Gastroesophageal sphincter (tissue), 4 donors: ENCODE measurements at places on chromosomes 3 and 15.

GRCh38 chr3:27176256-27176655, 192.9 kb downstream of the NEK10 start:
- ATAC-seq: no peak
- H3K4me3 ChIP-seq: no peak overlapping the region
- no peaks in the 10 kb centered on the region for H3K36me3 ChIP-seq
- no peaks in the 10 kb centered on the region for H3K27me3 ChIP-seq
- no peak overlapping the region for H3K27ac ChIP-seq

- no peaks in the 10 kb centered on the region for H3K4me1 ChIP-seq
- H3K27ac ChIP-seq: no peak overlapping the region
- H3K27me3 ChIP-seq: no peaks in the 10 kb centered on the region
Measured at GRCh38 chr3:79994397-79994796, 226.6 kb upstream of the ROBO1 start.

DNA sequence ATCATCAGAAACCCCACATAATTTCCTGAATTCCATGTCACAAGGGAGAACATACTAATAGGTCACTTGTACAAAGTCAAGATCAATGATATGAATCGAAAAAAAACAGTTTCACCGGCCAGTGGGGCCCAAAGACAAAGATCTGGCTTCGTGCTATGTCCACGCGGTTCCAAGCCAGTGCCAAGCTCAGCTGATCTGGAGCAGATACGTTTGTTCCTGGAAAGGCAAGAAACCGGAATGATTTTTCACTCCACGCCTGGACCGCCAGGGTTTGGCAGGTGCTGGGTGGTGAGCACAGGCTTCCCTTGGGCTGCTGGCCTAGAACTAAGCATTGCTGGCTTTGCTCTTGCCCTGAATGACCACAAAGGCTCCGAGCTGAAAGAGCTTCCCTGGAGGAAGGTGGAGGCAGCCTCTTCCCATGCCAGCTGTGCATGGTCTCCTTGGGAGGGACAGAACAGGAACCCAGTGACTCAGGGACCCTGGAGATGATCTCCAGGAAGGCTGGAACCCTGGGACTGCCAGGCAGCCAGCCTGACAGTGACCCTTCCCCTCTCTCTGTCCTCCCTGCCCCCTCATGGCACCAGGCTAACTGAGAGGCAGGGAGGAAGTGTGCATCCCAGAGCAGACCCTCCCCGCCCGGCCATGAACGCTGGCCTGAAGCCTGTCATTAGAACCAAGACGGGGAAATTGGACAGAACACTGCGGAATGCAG, 40.9 kb downstream of the TRPM1 start:
- H3K4me1 ChIP-seq: no peaks in the 10 kb centered on the region
- ATAC-seq: no peak
- no peak overlapping the region for H3K4me3 ChIP-seq
- no peaks in the 10 kb centered on the region for H3K36me3 ChIP-seq
- H3K27ac ChIP-seq: no peak overlapping the region

DNA sequence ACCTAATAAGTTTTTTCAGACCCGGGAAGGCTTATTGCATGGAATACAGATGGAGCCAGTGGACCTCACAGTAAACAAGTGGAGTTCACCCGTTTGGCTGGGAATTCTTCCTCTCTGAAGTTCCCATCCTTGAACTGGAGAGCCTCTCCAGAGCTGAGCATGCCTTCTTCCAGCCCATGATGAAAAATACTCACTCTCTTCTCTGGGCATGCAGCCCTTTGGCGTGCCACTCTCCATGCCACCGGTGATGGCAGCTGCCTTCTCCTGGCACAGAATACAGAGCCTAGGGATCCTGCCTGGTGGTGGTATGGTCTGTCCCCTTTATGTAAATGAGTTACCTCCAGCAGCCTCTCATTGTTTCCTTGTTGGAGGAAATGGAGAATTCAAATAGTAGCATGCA, 150.8 kb downstream of the LEKR1 start:
- no peak overlapping the region for H3K27ac ChIP-seq
- H3K36me3 ChIP-seq: no peaks in the 10 kb centered on the region
- H3K27me3 ChIP-seq: no peaks in the 10 kb centered on the region
- no peaks in the 10 kb centered on the region for H3K4me1 ChIP-seq
- no peak for ATAC-seq

DNA sequence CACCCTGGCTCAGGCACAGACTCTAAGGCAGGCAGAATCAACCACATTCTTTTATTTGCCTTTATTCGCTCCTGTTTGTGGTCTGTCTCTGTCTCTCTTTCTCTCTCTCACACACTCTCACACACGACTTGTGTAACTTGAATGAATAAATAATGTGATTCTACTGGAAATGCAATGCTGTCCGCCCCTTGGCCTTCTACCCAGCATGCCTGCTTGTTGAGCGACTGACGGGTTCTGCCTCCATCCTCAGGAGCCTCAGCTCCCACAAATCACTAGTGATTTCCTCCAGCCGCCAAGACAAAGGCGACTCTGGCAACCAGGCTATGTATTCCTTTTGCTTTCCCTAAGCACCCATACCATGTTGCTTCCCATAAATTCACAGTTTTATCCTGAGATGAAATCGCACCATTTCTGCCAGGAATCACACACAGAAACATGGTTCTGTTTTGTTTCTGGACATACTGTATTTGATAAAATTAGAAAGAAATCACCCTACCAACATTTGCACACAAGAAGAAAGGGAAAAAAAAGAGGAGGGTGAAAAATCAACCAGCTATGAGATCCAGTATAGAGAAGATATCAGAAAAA, 460.8 kb downstream of the MAGI1 start:
- peaks cover 21% of the 10 kb centered on the region for H3K4me1 ChIP-seq
- no peak overlapping the region for H3K4me3 ChIP-seq
- H3K27ac ChIP-seq: peak overlapping the region; percentile 9

DNA sequence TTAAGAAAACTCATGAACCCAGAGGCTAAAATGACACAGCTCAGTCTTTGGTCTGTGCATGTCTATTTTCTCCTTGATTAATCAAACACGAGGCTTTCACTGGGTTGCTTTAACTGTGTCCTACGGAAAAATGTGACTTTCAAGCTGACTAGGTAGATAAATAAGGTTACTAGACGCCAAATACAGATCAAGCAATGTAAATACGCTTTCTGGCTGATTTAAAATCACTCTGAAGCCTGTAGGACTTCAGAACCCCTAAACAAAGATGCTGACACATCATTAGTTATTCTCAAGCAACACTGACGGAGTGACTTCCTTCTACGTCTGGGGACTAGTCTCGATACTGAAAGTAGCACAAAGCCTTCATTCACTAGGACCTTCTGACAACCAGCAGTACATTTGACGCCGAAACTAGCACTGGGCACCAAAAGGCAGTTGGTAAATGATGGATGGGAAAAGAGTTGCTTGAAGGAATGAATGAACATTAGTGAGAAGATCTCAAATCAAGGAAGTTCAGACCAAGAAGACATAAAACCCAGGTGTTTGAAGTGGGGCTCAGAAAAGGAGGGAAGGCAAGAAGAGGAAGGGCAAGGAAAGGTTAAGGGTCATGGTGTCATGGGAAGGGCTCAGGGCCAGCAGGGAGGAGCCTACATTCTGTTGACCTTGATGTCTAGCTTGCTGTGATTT, 67.1 kb upstream of the CDV3 start:
- H3K4me1 ChIP-seq: no peaks in the 10 kb centered on the region
- no peaks in the 10 kb centered on the region for H3K27me3 ChIP-seq
- H3K4me3 ChIP-seq: no peak overlapping the region
- no peak overlapping the region for H3K27ac ChIP-seq
- H3K36me3 ChIP-seq: no peaks in the 10 kb centered on the region
- peak; percentile 57 for ATAC-seq

- no peaks in the 10 kb centered on the region for H3K27me3 ChIP-seq
- no peak overlapping the region for H3K27ac ChIP-seq
- no peaks in the 10 kb centered on the region for H3K4me1 ChIP-seq
- H3K36me3 ChIP-seq: no peaks in the 10 kb centered on the region
- no peak for ATAC-seq
- no peak overlapping the region for H3K4me3 ChIP-seq
Measured at GRCh38 chr3:113454630-113455029, 13.3 kb upstream of the CFAP44 start.

GRCh38 chr15:49421991-49422390, 1.1 kb upstream of the FGF7 start:
- H3K27ac ChIP-seq: peak overlapping the region; percentile 78
- peak; percentile 68 for ATAC-seq
- no peaks in the 10 kb centered on the region for H3K27me3 ChIP-seq
- no peaks in the 10 kb centered on the region for H3K36me3 ChIP-seq
- H3K4me1 ChIP-seq: no peaks in the 10 kb centered on the region
- peak overlapping the region; percentile 55 for H3K4me3 ChIP-seq

GRCh38 chr15:62486041-62486440, 321.0 kb upstream of the C2CD4B start:
- no peak for ATAC-seq
- peaks cover 19% of the 10 kb centered on the region for H3K4me1 ChIP-seq
- no peak overlapping the region for H3K4me3 ChIP-seq
- H3K27ac ChIP-seq: no peak overlapping the region
- no peaks in the 10 kb centered on the region for H3K36me3 ChIP-seq

DNA sequence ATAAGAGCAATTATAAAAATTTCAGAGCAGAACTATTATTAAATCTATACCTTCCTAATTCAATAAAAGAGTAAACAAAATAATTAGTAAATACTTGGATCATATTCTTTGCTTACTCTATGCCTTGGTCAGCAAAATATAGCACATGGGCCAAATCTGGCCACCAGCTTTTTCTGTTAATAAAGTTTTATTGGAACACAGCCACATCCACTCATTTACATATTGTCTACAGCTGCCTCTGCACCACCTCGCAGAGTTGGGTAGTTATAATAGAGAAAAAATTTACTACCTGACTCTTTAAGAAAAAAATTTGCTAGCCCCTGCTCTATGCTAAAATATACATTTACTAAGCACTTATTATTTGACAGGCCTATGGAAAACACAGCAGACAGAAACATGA, 32.2 kb upstream of the GANC start:
- no peak overlapping the region for H3K4me3 ChIP-seq
- ATAC-seq: no peak
- no peaks in the 10 kb centered on the region for H3K36me3 ChIP-seq
- no peak overlapping the region for H3K27ac ChIP-seq
- H3K27me3 ChIP-seq: no peaks in the 10 kb centered on the region

DNA sequence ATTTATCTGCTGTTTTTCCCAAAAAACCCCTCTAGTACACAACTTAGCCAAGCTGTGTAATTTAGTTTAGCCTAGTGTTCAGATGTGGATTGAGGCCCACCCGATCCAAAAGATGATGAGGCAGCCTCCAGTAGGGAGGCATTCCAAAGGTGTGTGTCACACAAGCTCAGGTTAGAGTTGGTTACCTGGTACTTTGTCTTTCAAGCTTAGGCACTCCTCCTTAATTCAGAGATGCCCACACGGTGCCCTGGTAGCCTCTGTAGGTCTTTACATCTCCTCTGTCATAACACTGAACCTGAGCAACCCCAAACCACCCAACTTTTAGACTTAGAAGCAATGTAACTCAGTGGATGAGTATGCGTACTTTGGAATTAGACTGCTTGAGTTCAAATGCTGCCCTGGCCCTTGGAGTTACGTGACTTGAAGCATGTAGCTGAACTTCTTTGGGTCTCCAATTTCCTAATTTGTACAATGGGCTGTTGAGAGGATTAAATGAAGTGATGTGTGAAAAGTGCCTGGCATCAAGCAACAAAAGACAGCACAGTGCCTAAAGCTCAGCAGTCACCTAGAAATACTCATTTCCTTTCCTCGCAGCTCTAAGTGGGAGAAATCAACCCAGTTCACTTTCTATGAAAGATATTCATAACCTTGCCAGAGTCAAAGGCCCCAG, 284.6 kb upstream of the RARB start:
- H3K36me3 ChIP-seq: no peaks in the 10 kb centered on the region
- H3K27ac ChIP-seq: no peak overlapping the region
- no peak for ATAC-seq
- H3K4me1 ChIP-seq: no peaks in the 10 kb centered on the region
- no peak overlapping the region for H3K4me3 ChIP-seq
- H3K27me3 ChIP-seq: no peaks in the 10 kb centered on the region

DNA sequence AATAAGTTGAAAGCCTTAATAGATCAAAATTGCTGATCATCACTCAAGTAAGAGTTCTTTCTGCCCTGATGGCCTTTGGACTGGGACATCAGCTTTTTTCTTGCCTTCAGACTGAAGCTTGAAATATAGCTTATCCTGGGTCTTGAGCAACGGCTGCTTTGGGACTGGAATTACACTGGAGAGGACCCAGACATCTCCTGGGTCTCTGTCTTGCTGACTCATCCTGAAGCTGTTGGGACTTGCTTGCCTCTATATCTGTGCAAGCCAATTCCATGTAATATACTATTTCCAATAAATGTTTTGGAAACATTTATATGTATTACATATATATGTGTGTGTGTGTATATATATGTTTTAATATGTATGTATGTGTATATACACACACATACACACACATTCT, 260.2 kb downstream of the PDZRN3 start:
- H3K27ac ChIP-seq: no peak overlapping the region
- H3K36me3 ChIP-seq: no peaks in the 10 kb centered on the region
- H3K4me3 ChIP-seq: no peak overlapping the region
- peaks cover 15% of the 10 kb centered on the region for H3K4me1 ChIP-seq
- ATAC-seq: no peak
- H3K27me3 ChIP-seq: no peaks in the 10 kb centered on the region

GRCh38 chr15:25415217-25415616, 23.6 kb downstream of the UBE3A start:
- ATAC-seq: no peak
- peaks cover 50% of the 10 kb centered on the region for H3K4me1 ChIP-seq
- H3K27me3 ChIP-seq: no peaks in the 10 kb centered on the region
- no peak overlapping the region for H3K27ac ChIP-seq
